ENCODE measurements at places on chromosomes 1 and 21.

DNA sequence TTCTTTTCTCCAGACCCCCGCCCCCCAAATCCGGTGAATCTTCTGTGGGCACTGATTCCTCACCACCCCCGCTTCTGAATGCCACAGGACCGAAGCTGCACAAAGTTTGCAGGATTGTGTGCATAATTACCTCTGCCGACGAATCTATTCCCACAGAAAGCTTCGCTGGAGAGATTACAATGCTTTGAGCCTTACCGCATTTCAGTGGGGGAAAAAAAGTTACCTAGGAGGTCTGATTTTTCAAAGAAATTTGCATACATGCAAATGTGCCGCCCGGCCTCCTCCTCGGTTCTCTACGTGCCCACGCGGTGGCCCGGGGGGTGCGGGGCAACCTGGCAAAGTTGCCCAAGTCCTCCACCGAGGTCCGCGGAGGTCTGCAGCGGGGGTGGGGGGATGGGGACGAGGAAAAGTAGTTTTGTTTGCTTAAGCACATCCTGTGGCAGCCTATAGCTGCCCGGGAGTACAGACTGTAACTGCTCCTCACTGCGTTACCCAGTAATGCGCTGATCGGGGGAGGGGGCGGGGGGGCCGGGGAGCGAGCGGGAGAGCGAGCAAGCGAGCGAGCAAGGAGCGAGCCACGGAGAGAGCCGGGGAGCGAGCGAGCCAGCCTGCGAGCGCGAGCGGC is 563 bp upstream of the NFIA start:
- DNase-seq, result peak; percentile 80

GRCh38 chr1:38138498-38139233 is 92.1 kb upstream of the POU3F1 start:
- no peak for DNase-seq

GRCh38 chr1:216457356-216457755 is 34.1 kb upstream of the USH2A start:
- no peak for DNase-seq

GRCh38 chr1:109197158-109198042 is 16.3 kb upstream of the SARS1 start:
- DNase-seq, result no peak

GRCh38 chr1:158098256-158098655 is 82.4 kb upstream of the CD1D start:
- DNase-seq, result no peak

DNA sequence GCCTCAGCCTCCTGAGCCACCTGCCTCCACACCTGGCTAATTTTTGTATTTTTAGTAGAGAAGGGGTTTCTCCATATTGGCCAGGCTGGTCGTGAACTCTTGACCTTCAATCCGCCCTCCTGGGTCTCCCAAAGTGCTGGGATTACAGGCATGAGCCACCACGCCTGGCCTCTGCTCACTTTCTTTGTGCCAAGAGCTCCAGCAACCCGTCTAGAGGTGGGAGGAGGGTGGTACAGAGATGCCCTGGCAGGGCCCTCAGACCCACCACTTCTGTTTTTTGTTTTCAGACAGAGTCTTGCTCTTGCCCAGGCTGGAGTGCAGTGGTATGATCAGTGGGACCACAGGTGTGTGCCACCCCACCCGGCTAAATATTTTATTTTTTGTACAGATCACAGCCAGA is 6.9 kb upstream of the SYNC start:
- DNase-seq, result no peak

GRCh38 chr1:85133565-85134159 is 67.2 kb downstream of the SYDE2 start:
- no peak for DNase-seq

- DNase-seq, result peak; percentile 14
Observed at GRCh38 chr1:156464335-156464734, 36.2 kb downstream of the MEF2D start.

GRCh38 chr1:167924102-167924501 is 10.2 kb upstream of the ADCY10 start:
- DNase-seq, result peak; percentile 89

DNA sequence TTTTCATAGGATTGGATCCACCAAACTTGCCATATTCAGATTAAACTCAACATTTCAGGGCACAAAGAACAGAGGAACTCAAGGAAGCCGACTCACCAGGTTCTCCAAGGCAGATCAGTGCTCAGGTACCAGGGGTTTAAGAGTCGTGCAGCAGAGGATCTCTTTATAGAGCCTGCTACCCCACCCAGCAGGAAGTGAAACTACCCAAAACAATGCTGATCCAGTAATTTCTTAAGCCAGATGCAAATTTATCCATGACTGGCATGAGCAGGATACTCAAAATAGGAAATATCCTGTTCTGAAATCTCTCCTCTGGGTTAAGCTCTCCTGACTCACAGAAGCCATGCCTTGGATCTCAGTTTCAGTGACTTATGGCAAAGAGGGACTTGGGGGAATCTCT is at the start of gene SPRR2A:
Gene SPRR2A (minus strand): TSS at position 138 of the 400 bp plus-strand sequence. CDS start 777 bp downstream, outside the sequence.
- no peak for DNase-seq

DNA sequence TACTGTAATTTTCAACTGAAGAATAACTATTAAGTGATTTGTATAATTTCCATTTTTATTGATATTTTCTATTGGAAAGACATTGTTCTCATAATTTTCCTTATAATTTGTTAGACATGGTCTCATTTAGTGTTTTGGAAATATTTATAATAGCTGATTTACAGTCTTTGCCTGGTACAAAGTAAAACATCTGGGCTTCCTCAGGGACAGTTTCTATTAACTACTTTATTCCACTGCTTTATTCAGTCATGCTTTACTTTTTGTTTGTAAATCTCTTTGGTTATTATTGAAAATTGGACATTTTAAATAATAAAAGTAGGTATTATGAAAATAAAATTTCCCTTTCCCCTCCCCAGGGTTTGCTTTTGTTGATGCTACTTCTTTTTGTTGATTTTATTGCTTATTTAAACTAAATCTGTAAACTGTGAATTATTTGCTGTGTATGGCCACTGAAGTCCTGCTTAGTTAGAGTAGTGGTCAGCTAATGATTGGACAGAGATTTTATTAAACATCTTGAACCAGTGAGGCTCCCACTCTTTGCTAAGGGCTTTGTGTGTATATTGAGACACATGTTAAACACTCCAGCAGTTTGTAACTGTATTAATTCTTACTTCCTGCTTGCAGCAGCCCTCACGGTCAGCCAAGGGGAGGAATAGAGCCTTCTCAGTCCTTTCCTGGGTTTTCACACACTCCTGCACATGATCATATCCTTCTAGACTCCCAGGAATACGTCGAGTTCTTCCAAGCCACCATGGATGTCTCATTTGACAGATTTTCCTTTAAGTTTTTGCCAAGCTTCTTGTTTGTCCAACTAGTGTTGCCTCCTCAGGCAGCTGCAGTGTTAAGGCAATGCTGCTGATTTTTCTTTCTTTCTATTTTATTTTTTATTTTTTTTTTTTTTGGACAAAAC is 994.6 kb upstream of the PRMT6 start:
- no peak for DNase-seq

GRCh38 chr1:81834921-81835698 is 34.4 kb downstream of the ADGRL2 start:
- DNase-seq, result no peak

- DNase-seq, result no peak
Observed at GRCh38 chr1:21244154-21244553, 46.1 kb downstream of the ECE1 start.

DNA sequence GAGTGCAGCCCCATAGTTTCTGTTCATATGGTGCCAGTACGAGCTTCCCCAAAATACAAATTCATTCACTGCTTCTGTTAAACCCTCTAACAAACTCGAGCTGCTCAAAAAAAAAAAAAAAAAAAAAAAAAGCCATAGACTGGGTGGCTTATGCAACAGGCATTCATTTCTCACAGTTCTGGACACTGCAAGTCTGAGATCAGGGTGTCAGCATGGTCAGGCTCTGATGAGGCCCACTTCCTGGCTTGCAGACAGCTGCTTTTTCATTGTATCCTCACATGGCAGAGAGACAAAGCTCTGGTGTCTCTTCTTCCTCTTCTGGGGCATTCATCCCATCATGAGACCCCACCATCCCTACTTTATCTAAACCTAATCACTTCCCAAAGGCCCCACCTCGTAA is 121.6 kb downstream of the PTBP2 start:
- no peak for DNase-seq

- DNase-seq, result no peak
Observed at GRCh38 chr1:151513626-151514121, 2.5 kb downstream of the CGN start.

GRCh38 chr1:147246910-147247655 is 4.6 kb downstream of the CHD1L start:
- peak; percentile 46 for DNase-seq

DNA sequence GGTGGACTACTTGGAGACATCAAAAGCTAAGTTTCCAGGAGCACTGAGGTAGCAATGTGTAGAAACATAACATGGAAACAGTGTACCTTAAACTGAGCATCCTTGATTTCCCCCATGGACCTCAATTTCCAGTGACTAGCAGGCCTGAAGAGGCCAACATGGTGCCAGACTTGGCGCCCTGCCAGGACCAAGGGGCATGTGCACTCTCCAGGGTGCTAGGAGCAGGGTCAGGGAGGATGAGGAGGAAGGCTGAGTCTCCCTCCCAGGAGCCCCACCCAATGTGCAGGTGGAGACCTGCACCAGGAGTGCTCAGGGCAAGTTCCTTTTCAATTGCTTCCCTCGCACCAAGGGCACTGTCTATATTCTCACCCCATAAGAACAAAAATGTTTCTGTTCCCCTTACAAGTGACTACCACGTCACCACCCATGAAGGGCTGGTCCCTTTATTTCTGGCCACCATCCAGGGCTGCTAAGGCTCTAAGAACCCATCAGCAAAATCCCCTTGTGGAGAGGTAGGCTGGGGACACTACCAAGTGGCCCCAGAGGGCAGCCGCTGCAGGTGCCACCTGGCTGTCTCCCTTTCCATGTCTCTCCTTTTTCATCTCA is 39.2 kb downstream of the MX1 start:
- DNase-seq, result no peak

DNA sequence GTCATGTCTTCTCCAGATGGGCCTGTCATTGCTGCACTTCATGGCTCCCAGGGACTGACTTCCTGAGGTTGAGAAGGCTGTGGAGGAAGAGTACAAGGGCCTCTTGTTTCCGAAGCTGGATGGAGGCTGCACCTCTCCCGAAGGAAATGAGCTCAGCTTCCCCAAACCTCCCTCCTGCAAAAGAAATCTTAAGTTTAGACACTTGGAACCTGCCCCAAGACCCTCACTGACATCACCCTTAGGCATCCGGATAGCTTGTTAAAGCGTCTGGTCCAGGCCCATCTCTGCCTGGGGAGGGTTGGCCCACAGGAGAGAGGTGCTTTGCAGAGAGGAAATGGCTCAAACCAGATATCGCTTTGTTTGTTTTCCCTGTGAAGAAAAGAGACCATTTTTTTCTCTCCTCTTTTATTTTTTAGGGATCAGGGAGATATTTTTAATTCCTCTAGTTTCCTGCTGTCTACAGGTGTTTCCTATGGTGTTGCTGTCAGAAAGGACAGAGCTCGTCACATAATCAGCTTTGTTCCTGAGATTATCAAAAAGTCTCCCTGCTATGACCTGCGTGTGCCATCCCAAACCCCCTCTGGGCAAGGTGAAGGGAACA is 25.0 kb downstream of the RCSD1 start:
- DNase-seq, result no peak

DNA sequence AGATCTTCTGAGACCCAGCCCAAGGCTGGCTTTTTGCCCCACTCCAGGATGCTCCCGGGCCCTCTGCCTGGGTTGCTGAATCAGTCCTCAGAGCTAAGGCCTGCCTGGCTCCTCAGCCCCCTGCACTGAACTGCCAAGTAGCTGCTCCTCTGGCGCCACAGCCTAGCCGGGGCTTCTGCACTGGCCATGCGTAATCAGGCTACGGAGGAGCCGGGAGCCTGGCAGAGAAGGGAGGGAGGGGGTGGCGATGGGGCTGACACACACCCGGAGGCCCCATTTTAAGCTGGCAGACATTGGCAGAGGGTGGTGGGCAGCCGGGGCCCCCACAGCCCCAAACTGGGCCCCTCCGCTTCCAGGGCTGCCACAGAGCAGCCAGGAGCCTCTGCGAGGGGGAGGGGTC is 38.7 kb downstream of the ALPL start:
- DNase-seq, result no peak

GRCh38 chr1:166083887-166084286 is 82.9 kb downstream of the FAM78B start:
- no peak for DNase-seq

DNA sequence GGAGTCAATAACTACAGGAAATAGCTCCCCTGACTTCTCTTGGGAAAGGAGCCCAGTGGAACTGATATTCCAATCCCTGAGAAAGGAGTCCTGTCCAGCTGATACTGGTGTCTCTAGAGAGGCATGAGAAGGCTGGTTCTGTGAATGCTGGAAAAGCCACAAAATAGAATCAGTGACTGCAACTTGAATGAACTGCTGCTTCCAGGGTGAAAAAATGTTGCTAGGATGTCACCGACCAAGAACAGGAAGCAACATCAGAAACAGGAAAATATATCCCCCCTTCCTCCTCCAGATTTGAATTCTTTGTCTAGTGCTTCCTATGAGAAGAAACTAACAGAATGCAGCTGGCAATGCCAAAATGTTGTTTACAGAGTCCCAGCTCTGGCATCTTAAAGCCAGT is 269.3 kb upstream of the LYPLAL1 start:
- no peak for DNase-seq

GRCh38 chr1:91075233-91076135 is 53.6 kb upstream of the ZNF644 start:
- no peak for DNase-seq

DNA sequence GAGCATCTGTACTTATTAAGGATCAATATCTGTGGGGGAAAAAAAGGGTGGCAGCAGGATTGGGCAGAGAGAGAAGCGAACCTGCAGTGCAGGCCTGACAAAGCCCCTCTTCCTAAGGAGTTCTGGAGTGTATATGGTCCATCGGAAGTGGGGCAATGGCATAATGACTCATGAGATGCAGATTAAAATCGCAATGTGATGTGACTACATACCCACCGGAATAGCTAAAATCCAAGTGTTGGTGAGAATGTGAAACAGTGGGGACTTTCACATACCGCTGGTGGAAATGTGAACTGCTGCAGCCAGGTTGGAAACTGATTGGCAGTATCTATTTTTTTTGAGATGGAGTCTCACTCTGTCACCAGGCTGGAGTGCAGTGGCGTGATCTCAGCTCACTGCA is 8.2 kb upstream of the CREG1 start:
- DNase-seq, result no peak

DNA sequence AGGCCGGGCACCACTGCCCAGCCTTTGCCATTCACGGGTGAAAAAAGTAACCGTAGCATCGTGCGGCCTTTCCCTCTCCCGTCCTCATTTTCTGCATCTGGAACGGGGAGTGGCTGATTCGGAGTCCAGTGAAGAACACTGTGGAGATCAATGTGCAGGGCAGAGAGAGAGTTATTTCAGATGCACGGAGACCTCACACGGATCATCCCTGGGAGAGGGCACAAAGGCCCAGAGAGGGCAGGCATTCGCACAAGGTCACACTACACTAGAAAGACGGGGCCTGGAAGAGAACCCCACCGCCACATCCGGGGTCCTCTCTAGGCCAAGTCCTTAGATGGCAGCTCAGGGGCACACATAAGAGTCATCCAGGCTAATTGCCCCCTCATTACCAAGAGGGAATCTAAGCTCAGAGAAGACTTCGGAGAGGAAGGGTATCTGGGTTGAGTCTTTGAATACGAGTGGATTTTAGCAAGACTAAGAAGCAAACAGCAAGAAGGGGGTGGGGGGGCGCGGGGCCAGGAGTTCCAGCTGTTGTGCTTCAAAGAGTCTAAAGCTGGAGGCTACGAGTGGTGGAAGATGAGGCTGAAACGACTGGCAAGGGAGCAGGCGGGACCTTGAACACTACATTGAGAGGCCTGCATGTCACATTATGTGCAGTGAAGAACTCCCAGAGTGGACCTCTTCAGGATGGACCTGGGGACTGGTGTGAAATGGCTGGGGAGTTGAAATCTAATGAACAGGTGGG is 857 bp downstream of the GPX7 start:
- no peak for DNase-seq
